ENCODE measurements at places on chromosomes 3 and 15.

- no peak for DNase-seq
These were observed 42.0 kb upstream of the SKOR1 start for GRCh38 chr15:67783303-67783702.

DNA sequence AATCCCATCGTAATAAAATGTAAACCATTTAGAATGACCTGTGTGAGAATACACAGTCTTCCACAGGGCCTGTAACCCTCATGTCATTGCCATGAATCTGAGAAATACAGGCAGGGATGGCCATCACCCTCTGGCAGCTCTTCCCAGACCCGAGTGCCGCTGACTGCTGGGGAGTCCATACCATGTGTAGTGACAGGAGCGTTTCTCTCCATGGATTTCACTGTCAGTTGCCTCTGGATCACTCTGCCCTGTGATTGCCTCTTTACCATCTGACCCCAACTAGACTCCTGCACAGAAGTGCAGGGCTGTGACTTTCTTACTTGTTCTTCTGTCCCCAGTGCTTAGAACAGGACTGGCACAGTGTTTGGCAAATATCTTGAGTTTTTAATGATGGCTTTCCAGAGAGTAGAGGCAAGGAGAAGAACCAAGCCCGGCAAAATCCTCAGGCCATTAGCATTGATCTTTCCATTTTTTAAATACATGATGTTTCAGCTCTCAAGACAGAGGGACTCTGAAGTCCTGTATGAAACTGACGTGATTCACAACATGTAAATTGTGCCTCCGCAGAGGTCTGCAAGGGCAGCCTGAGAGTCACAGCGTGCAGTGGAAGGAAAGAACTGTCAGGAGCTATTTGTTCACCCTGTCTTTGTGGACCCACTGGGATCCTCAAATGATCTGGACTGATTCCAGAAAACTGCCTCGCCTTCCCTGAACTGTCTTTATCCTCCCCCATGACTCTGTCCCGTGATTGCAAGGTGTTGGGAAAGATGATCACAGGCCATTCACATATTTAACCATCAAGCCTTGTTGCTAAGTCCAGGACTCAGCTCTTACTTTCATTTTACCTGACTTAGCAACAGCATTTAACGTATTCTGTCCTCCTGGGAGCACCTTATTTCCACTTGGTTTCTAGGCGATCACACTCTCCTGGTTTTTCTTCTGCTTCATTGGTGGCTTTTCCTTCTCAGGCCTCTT lies 354.9 kb downstream of the EPHB1 start:
- no peak for DNase-seq

DNA sequence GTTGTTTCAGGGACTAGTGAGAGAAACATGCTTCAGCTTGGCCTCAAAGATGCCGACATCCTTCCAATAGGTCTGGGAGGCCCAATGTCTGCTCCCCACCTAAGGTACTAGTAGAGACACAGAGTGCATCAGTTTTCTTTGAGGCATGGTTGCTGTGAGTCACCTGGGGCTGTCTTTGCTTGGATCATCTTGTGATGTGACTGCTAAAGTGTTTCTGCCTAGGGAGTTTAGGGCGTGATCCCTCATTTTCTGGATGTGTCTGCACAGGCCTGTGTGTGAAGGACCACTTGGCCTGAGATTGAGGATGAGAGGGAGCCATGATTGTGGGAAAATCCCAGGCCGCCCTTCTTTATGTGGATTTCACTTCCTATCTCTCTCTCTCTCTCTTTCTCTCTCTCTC lies 4.8 kb downstream of the GASK1A start:
- DNase-seq: no peak

GRCh38 chr3:41024031-41024836 lies 175.1 kb upstream of the CTNNB1 start:
- no peak for DNase-seq

GRCh38 chr3:4162096-4162495 lies 141.1 kb upstream of the SETMAR start:
- DNase-seq: no peak

DNA sequence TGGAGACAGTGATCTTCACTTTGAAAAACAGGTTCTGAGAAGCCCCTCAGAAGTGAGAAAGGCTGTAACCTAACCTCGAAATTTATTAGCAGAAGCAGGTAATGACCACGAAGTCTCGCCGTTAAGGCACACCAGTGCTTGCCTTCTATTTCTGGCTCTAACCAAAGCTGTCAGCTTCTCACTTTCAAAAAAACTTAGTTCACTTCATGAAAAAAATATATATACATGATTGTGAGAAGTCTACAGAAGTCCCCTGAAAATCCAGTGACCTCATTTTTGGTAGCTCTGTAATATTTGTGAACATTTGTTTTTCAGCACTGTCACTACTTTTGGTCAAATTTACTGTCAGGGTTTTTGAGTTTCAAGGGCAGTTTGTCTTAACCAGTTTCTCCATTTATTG lies 19.1 kb upstream of the AKAP13 start:
- no peak for DNase-seq

DNA sequence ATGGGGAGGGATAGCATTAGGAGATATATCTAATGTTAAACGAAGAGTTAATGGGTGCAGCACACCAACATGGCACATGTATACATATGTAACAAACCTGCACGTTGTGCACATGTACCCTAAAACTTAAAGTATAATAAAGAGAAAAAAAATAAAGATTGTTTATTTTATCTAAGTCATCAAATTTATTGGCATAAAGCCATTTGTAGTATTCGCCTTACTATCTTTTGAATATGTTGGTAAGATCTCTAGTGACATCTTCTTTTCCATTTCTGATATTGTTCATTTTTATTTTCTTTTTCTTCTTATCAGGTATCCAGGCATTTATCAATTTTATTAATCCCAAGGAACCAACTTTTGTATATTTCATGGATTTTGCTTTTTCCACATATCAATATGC lies 5.8 kb upstream of the ABHD5 start:
- DNase-seq: no peak

DNA sequence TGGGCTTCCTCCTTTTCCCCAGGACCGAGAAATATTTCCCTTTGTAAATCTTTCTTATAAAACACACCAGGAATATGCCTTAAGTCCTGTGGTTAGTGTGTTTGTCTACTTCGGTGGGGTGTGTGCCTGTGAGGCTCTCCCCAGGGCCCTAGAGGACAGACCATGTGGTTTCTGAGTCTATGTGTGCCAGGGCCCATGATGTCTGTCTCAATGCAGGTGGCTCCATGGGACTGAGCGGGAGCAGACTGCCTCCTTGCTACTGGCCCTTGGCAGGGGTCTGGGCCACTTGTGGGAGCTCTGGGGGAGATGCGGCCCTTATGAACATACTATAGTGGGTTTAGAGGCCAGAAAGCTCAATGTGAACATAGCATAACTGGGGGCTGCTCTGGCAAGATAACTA lies 37.6 kb downstream of the SCN5A start:
- no peak for DNase-seq

- no peak for DNase-seq
These were observed 899.8 kb downstream of the ROBO2 start for GRCh38 chr3:77939726-77940125.
